ENCODE measurements at places on chromosomes 2 and 18.
A peak's percentile ranks its signal among the peaks of the same experiment; 100 is the strongest.

DNA sequence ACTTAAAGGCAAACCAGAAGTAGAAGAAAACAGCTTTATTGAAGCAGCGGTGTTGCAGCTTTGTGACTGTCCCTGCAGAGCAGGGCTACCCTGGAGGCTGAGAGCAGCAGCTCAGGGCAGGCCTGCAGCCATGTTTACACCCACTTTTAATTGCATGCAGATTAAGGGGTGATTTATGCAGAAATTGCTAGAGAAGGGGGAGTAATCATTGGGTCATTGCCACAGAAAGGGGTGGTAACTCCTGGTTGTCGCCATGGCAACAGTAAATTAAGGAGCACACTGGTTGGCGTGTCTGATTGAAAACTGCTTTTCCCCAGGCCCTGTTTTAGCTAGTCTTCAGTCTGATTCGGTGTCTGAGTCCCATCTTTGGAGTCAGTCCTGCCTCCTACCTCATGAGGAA lies 195.4 kb upstream of the HDAC4 start:
- no peak for DNase-seq

DNA sequence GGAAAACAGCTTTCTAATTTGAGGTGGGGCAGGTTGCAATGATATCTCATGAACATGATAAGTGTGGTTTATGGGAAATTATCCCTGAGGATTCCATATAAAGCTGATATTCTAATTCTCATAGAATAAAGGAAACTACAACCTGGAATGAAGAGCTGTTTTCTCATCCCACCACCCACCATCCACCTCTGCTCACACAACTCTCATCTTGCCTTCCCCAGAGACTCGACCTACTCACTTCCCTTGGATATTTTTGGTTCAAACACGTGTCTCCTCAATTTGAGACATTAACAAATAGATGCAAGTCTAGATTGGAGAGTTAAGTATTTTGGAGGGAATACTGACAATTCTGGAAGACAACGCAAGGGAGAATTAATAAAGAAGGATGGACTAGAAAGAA lies 490.9 kb downstream of the TMEM182 start:
- no peak for DNase-seq

GRCh38 chr2:169073211-169073962 lies 4.0 kb downstream of the DHRS9 start:
- DNase-seq = no peak

- DNase-seq = no peak
Measured at GRCh38 chr2:154960802-154961583, 262.5 kb downstream of the KCNJ3 start.

DNA sequence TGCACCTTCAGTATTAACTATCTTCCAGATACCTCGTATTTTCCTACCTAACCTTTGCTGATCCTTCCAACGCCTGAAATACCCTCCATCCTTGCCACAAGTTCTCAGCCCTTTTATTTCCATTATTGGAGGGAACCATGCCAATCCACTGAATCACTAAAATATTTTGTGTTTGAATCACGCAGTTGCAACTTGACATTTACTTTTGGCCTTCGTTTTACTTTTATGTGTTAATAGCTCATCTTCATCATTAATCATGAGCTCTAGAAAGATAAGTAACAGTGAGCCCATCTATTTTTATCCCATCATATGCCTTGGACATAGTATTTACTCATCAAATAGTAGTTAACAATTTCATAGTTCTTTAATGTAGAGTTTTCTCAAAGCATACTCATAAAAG lies 463.2 kb downstream of the THSD7B start:
- no peak for DNase-seq

DNA sequence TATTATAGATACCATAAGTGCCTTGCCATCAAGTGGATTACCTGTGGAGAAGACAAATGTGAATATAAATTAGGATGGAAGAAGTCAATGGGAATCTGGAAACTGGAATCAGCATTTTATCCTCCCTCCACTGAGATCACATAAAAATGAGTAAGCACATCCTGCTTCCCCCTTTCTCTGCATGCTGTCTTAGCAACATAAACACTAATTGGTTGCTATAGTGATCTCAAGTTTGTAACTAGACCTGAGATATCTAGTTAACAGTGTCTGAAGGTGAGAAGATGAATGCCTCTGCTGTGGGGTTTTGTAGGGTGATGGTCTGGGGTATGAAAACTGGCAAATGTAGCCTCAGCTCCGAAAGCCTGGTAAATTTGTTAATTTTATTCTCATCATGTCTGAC lies 1357.5 kb upstream of the CELF4 start:
- DNase-seq = no peak

GRCh38 chr2:174493549-174494331 lies 6.9 kb upstream of the GPR155 start:
- DNase-seq = no peak

DNA sequence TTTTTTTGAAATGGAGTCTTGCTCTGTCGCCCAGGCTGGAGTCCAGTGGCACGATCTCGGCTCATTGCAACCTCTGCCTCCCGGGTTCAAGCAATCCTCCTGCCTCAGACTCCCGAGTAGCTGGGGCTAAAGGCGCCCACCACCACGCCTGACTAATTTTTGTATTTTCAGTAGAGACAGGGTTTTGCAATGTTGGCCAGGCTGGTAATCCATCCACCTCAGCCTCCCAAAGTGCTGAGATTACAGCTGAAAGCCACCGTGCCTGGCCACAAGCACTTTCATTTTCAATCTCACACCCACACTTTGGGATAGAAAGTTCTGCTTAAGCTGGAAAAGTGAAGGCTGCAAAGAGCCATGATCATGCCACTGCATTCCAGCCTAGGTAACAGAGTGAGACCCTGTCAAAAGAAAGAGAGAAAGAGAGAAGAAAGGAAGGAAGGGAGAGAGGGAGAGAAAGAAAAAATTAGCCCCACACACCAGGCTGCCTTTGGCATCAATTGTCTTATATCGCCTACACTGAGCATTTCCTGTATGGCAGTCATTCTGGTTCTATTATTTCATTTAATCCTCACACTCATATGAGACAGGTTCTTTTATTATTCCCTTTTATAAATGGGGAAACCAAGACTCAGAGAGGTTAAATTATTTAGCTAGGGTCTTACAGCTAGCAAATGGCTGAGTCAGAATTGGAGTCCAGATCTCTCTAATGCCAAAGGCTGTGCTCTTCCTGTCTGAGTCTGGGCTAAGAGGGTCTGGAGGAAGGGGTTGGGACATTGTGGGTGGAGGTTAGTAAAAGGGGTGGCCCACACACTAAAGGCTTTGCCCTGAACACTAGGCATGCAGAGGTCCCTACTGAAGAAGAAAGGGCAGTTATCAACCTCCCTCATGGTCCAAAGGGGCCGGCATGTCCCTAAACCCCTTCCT lies 37.9 kb upstream of the PKDCC start:
- no peak for DNase-seq

- DNase-seq = no peak
Measured at GRCh38 chr2:214579035-214579434, 168.2 kb downstream of the VWC2L start.

DNA sequence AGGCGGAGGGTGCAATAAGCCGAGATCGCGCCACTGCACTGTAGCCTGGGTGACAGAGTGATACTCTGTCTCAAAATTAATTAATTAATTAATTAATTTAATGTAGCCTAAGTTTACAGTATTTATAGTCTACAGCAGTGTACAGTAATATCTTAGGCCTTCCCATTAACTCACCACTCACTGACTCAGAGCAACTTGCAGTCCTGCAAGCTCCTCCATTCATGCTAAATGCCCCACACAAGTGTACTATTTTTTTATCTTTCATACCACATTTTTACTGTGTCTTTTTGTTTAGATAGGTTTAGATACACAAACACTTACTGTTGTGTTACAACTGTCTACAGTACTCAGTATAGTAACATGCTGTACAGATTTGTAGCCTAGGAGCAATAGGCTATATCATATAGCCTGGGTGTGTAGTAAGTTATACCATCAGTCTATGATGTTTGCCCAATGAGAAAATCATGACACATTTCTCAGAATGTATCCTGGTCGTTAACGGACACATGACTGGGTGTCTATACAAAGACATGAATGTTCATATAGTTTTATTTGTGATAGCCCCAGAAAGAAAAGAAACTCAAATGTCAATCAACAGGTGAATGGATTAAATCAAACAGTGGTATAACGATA lies 15.8 kb upstream of the RNU2-63P start:
- DNase-seq = no peak

DNA sequence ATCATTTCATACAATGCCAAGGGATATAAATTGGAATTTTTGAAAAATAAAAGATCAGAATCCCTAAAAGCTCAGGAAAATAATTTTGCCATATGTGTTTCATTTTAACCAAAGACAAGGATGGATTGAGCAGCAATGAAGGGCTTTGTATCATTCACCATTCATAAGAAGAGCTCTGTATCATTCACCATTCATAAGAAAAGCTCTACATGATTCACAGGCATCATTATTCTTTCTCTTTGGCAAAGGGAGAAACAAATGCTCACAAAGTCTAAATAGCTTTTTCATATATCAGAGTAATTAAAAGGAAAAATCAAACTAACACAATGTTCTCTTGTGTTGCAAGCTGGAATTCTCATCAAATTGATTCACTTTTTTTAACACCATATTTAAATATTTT lies 169.1 kb upstream of the MC4R start:
- no peak for DNase-seq

- no peak for DNase-seq
Measured at GRCh38 chr2:173669888-173670287, 295.3 kb downstream of the SP3 start.

DNA sequence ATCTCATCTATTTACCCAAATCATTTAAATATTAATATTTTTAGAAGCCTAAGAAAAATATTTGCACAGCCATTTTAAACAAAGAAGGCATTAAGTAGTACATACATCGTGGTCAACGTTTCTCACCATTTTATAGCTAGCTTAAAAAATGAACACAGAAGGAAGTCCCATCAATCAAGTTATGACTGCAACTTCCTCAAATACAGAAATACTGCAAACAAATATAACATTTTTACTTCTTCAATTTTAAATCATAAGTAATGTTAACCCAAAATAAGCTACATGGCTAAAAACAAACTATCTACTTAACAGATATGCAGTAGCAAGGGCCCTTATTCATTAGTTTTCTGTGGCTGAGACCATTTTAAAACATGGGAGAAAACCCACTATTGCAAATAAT lies 30.6 kb downstream of the ITSN2 start:
- DNase-seq = no peak

- DNase-seq = no peak
Measured at GRCh38 chr2:165902934-165903333, 50.6 kb downstream of the TTC21B start.

- DNase-seq = no peak
Measured at GRCh38 chr2:57443086-57443485, 603.5 kb upstream of the VRK2 start.

DNA sequence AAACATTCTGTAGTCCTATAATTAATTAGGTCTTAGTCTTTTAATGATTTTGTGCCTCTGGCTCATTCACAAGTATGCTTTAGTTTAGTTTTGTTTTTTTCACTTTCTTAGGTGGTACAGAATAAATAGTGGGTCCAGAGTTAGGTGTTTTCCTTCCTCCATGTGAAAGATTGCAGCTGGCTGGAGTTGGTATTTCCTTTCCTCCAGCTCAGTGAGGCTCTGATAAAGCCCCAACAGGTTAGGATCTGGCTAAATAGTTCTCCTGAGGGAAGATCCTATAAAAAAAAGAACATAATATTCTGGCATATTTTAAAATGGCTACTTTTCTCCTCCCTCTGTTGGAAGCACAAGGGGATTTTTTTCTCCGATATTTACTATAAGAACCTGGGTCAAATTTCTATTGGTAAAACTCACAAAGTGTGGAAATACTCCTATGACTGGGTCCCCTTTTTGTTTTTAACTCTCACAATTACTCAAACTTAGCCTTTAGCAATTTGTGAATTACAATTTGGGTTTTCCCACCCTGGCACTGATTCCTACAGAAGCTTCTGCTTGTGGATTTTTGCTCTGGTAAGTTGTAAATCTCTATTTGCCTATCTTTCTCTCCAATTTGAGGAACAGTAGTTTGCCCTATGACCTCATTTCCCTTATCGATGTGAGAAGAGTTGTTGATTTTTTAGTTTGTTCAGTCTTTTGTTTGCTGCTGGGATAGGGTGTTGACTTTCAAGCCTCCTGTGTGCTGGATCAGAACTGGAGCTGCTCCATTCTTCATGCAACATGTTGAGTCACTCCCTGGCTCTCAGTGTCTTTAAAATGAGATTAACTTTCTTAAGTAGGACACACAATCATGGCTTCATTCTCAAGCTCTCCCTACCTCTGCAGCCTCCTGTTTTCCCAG lies 500.9 kb downstream of the RNF144A start:
- DNase-seq = no peak

GRCh38 chr18:67670024-67670543 lies 153.6 kb upstream of the DSEL start:
- no peak for DNase-seq

GRCh38 chr2:148896136-148896535 lies 21.1 kb downstream of the KIF5C start:
- no peak for DNase-seq

DNA sequence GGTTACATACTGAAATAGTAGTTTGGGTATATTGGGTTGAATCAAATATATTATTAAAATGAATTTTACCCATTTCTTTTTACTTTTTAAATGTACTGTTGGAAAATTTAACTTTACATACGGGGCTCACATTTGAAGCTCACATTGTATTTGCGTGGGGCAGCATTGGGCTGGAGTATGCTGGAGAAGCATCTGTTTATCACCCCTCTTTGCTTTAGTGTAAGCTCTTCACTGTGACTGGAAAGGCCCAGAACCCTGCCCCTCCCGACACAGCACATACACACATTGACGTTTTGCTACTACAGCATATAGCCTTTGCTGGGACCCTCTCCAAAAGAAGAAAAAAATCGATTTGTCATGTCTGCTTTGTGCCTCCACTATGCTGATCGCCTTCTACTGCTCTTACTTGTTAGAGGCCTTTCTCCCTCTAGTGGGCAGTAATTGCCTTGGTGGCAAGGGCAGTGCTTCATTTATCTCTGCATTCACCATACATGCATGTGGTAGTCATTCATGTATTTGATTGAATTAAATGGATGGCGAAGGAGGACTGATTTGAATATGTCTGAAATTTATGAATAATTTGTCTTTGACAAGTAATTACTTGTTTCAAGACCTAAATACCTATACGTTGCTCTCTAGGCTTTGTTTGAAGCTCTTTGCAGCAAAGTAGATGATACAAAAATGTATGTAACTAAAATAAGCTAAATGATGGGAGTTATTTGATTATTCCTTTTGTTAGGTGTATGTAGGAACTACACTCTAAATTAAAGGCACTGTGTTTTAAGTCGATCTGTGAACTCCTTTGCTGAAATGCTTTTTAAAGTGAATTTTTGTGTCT lies 37.4 kb downstream of the VAPA start:
- DNase-seq = peak; percentile 27

DNA sequence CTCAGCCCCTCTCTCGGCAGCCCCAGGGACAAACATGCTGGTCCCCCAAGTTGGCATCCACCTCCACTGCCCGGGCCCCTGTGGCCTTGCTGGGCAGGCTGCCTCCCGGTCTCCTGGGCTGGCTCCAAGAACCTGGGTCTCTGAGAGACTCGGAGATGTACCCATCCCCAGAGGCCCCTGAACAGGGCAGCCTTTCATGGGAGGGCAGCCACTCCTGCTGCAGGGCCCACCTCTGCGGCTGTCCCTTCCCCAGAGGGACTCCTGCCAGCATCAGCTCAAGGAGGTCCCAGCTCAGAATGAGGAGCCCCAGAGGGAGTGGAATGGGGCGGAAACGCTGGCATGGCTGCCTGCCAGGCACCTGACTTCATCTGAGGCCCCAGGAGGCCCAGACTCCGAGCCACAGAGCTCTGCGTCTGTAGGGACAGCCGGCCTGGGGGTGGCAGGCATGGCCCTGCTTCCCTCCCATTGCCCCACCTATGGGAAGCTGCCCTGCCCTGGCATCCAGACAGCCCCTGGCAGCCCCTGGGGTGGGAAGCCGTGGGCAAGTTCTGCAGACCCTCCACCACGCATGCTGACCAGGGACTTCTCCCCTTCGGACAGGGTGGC lies 857 bp upstream of the CROCC2 start:
- no peak for DNase-seq
